Right atrium auricular region (tissue), 2 donors: ENCODE measurements at places on chromosomes 5 and 9. TPM values are rescaled to one million over a fixed set of nuclear protein-coding genes. Genes with fewer than 3 reads are reported as not detected.

SETX gene
- total RNA-seq: 32.3 TPM

PDE8B gene
- total RNA-seq: 64.5 TPM

HDHD3 gene
- 25.6 TPM for total RNA-seq

ACTBL2 gene
- 0.12 TPM for total RNA-seq

CCNJL gene
- 5.5 TPM for total RNA-seq

IL33 gene
- 24.4 TPM for total RNA-seq

SLC6A7 gene
- not detected for total RNA-seq

ATP10B gene
- 0.47 TPM for total RNA-seq

ZNF354C gene
- 2.7 TPM for total RNA-seq

- no peak overlapping the region for H3K4me3 ChIP-seq
- H3K36me3 ChIP-seq: no peaks in the 10 kb centered on the region
- no peaks in the 10 kb centered on the region for H3K27me3 ChIP-seq
- H3K4me1 ChIP-seq: no peaks in the 10 kb centered on the region
These were observed 493.9 kb downstream of the NTRK2 start for GRCh38 chr9:85163415-85163814.

DNA sequence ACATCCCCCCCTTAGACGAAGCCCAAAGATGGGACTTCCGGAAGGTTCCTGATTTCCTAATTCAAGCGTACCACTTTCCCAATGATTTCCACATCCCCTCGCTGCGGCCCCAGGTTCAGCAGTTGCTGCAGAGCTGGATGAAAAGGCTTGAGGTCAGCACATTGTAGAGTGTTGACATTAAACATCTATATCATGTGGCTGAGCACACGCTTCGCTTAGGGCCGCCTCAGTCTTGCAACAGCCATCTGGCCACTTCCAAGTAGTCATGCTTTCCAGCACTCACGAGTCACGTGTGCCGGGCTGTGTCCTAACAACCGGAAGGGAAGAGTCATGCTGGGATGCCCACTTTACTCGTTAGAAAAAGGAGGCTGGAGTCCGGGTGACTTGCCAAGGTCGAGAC, 340.6 kb upstream of the IRX4 start:
- H3K4me3 ChIP-seq: no peak overlapping the region
- H3K36me3 ChIP-seq: no peaks in the 10 kb centered on the region
- no peak for DNase-seq
- H3K27ac ChIP-seq: no peak overlapping the region
- no peaks in the 10 kb centered on the region for H3K4me1 ChIP-seq

DNA sequence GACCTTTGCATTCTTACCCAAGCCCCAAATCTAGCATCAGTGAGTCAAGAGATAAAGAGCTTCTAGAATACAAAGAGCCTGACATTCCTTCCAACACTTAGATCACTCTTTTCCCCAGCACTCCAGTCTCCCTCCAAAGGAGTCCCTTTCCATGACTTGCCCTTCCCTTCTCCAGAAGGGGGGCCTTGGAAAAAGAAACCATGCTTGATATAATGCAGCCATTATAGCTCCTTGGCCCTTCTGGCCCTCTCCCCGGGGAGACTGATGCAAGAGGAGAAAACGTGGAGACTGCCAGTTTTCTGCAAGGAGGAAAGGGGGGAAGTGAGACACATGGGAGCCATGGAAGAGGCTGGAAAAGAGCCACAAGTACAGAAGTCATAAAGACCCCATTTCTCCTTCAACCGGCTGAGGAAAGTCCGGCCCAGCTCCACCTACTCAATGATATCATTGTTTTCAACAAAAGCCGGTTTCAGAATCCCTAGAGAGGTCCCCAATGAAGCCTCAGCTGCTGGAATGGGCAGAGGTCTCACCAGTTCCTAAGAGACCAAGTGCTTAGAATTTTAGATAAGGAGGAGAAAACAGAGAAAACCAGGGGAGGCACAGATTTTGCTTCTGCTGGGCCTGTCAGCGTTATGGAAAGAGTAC, 29.0 kb downstream of the ADAM19 start:
- H3K27ac ChIP-seq: peak overlapping the region; percentile 77
- no peak overlapping the region for H3K4me3 ChIP-seq
- no peaks in the 10 kb centered on the region for H3K27me3 ChIP-seq
- no peaks in the 10 kb centered on the region for H3K36me3 ChIP-seq
- H3K4me1 ChIP-seq: peaks cover 85% of the 10 kb centered on the region

DNA sequence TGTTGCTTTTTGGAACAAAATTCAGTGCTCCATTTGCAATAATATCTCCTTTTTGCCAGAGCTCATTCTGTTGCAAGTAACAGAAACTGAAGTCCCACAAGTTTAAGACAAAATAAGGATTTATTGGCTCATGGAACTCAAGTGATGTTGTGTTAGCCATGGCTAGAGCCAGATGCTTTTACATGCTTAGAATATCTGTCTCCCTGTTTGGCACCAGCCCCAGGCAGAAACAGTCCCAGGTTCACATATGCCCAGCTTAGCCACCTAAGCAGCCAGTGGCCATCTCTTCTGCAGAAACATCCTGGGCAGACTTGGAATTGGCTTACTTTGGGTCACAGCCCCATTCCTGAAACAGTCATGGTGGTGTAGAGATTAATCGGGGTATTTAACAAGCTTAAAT, 540.9 kb upstream of the SGCD start:
- no peaks in the 10 kb centered on the region for H3K27me3 ChIP-seq
- DNase-seq: no peak
- no peaks in the 10 kb centered on the region for H3K4me1 ChIP-seq
- no peaks in the 10 kb centered on the region for H3K36me3 ChIP-seq

DNA sequence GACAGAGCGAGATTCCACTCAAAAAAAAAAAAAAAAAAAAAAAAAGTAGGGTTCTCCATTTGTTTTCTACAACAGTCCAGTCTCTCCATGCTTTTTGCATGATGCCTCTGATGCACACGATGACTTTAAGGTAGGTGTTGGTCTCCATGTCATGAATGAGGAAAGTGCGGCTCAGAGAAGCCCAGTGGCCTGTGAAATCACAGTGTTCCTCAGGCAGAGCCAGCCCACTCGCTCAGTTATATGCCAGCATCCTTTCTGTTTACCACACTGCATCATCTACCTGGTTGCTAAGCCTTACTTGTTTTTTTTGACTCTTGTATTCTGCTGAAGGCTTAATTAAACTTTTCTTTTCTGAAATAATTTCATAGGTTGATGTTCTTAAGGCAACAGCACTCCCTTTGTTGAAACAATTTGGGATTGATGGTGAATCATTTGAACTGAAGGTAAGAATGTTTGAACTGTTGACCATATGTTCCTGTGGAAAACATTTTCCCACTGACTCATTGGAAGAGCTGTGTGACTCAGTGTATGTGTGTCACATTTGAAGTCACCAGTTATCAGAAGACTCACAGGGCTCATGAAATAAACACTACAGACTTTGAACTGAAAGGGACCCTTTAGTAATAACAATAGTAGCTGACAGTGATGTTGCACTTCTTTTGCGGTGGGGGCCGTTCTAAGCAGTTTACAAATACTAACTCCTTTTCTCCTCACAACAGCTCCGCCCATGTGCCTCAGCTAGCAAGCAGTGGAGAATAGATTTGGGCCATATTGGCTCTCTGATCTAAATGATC, 40.2 kb downstream of the RCL1 start:
- H3K4me3 ChIP-seq: no peak overlapping the region
- no peak overlapping the region for H3K27ac ChIP-seq
- no peaks in the 10 kb centered on the region for H3K4me1 ChIP-seq
- H3K27me3 ChIP-seq: no peaks in the 10 kb centered on the region
- peaks cover 22% of the 10 kb centered on the region for H3K36me3 ChIP-seq
- no peak for DNase-seq

- H3K27ac ChIP-seq: no peak overlapping the region
- DNase-seq: no peak
- H3K4me3 ChIP-seq: no peak overlapping the region
- H3K36me3 ChIP-seq: no peaks in the 10 kb centered on the region
- H3K4me1 ChIP-seq: no peaks in the 10 kb centered on the region
- H3K27me3 ChIP-seq: no peaks in the 10 kb centered on the region
These were observed 319.8 kb downstream of the HCN1 start for GRCh38 chr5:45376417-45376816.

- no peak for DNase-seq
- H3K27me3 ChIP-seq: no peaks in the 10 kb centered on the region
- H3K27ac ChIP-seq: no peak overlapping the region
- H3K4me1 ChIP-seq: no peaks in the 10 kb centered on the region
These were observed 77.0 kb upstream of the SEMA6A start for GRCh38 chr5:116651653-116652052.

DNA sequence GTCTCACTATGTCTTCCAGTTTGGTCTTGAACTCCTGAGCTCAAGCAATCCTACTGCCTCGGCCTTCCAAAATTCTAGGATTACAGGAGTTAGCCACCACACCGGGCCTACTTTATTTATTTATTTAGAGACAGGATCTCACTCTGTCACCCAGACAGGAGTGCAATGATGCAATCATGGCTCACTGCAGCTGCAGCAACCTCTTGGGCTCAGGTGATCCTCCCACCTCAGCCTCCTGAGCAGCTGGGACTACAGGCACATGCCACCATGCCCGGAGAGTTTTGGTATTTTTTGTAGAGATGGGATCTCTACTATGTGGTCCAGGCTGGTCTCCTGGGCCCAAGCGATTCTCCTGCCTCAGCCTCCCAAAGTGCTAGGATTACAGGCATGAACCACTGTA, 32.8 kb downstream of the PHAX start:
- no peaks in the 10 kb centered on the region for H3K4me1 ChIP-seq
- H3K36me3 ChIP-seq: no peaks in the 10 kb centered on the region
- no peak for DNase-seq

DNA sequence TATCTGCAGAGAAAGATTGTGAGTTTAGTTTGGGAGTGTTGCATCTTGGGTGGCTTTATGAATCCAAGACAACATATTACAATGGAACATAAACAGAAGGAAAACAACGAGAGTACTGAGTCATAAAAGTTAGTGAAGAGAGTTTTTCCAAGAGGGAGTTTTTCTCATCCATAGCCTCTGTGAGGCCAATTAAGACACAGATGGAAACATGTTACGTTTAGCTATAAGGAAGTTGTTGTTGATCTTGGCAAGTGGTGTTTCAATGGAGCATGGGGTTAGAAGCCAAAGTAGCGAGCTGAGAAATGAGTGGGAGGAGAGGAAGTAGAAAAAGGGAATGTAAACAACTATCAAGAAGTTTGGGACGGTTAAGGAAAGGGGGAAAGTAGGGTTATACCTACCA, 53.3 kb upstream of the SPATA31D4 start:
- no peaks in the 10 kb centered on the region for H3K4me1 ChIP-seq
- no peaks in the 10 kb centered on the region for H3K27me3 ChIP-seq
- no peak overlapping the region for H3K4me3 ChIP-seq
- H3K27ac ChIP-seq: no peak overlapping the region
- no peak for DNase-seq

DNA sequence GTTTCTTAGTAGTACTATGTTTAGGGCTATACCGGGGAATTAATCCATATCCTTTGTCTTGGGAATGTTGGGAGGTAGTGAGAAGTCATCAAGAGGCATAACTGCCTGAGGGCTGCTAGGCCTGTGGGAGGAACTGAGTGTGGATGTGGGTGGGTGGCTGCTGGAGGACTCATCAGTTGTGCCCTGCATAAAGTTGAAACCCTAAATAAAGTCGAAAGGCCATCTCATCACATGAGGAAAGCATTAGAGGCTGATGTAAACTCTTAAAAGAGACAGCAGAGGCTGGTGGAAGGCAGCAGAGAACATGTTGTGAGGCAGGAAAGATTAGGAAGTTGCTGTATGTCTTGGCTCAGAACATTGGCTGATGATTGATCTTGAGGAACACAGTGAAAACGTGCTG, 143.8 kb downstream of the MAST4 start:
- H3K27me3 ChIP-seq: no peaks in the 10 kb centered on the region
- DNase-seq: no peak
- peaks cover 34% of the 10 kb centered on the region for H3K4me1 ChIP-seq
- no peak overlapping the region for H3K4me3 ChIP-seq
- H3K36me3 ChIP-seq: no peaks in the 10 kb centered on the region
- H3K27ac ChIP-seq: no peak overlapping the region

GRCh38 chr5:123610209-123610608, 98.2 kb downstream of the CSNK1G3 start:
- no peak overlapping the region for H3K4me3 ChIP-seq
- no peaks in the 10 kb centered on the region for H3K27me3 ChIP-seq
- H3K36me3 ChIP-seq: peaks cover 2% of the 10 kb centered on the region

DNA sequence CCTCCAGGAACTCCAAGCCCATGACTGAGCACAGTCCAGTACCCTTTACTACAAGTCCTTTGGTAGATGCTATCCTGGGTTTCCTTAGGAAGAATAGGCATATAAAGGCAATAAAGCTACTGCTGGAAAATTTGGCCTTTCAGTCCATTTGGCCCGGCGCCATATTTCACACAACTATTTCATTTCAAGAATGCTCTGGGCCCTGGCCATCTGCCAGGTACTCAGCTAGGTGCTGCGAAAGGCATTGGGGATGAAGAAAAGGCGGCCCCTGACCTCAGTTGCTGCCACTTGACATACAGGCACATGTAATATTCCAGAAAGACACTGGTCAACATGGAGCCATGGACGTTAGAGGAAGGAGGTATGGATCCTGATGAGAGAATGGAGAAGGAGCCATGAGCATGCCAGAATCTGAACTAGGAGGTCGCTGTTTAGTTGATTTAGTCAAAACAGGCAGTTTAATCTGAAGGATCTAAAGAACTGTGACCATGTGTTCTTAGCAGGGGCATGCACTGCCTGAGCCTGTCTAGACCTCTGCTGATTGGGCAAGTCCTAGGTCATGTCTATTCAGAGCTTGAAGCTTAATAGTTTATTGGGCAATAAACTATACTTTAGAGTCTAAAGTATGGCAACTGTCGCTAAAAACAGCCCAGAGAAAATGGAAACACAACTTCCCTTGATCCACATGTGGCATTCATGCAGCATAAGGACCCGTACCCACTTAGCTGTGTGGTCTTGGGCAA, 149.3 kb downstream of the MELK start:
- no peaks in the 10 kb centered on the region for H3K36me3 ChIP-seq
- H3K4me1 ChIP-seq: no peaks in the 10 kb centered on the region
- no peak overlapping the region for H3K27ac ChIP-seq
- no peaks in the 10 kb centered on the region for H3K27me3 ChIP-seq

- no peak for DNase-seq
- no peaks in the 10 kb centered on the region for H3K4me1 ChIP-seq
- H3K4me3 ChIP-seq: no peak overlapping the region
These were observed 116.2 kb downstream of the MAN2A1 start for GRCh38 chr5:109805883-109806282.

- no peaks in the 10 kb centered on the region for H3K4me1 ChIP-seq
- H3K27me3 ChIP-seq: no peaks in the 10 kb centered on the region
- no peak for DNase-seq
- H3K27ac ChIP-seq: peak overlapping the region; percentile 17
- no peak overlapping the region for H3K4me3 ChIP-seq
- no peaks in the 10 kb centered on the region for H3K36me3 ChIP-seq
These were observed 71.2 kb downstream of the SYK start for GRCh38 chr9:90872835-90873294.

- no peak for DNase-seq
- H3K4me1 ChIP-seq: no peaks in the 10 kb centered on the region
- no peak overlapping the region for H3K4me3 ChIP-seq
These were observed 4.1 kb downstream of the DENND1A start for GRCh38 chr9:123925819-123926218.
